ENCODE measurements at places on chromosomes 5 and 9.

GRCh38 chr9:137556069-137556838, 4.6 kb downstream of the MRPL41 start:
- no peak for DNase-seq

GRCh38 chr5:157252711-157253465, 13.0 kb upstream of the CYFIP2 start:
- no peak for DNase-seq

- DNase-seq = no peak
These were observed 3.5 kb downstream of the DBN1 start for GRCh38 chr5:177469750-177470525.

DNA sequence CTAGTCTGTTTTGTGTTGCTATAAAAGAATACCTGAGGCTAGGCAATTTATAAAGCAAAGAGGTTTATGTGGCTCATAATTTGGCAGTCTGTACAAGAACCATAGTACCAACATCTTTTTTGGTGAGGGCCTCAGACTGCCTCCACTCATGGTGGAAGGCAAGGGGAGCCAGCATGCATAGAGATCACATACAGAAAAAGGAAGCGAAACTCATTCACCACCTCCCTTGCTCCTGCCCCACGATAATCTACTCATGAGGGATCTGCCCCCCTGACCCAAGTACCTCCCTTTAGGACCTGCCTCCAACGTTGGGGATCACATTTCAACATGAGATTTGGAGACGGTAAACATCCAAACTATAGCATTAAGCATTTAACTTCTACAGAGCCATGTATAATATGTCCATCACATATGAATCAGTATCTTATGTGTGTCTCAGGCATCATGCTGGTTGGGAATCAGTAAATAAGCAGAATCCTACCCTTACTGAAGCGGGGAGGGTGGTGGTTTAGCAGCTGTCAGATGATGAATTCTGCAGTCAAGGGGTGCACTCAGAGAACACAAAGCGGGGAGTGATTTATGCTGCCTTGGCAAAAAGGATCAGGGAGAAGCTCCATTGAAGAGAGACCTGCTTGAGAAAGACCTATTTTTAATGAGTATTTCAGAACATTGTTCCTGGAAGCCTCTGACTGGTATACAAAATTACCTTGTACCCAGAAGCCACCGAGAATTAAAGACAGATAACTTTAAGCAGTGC, 34.8 kb downstream of the HMGXB3 start:
- no peak for DNase-seq

DNA sequence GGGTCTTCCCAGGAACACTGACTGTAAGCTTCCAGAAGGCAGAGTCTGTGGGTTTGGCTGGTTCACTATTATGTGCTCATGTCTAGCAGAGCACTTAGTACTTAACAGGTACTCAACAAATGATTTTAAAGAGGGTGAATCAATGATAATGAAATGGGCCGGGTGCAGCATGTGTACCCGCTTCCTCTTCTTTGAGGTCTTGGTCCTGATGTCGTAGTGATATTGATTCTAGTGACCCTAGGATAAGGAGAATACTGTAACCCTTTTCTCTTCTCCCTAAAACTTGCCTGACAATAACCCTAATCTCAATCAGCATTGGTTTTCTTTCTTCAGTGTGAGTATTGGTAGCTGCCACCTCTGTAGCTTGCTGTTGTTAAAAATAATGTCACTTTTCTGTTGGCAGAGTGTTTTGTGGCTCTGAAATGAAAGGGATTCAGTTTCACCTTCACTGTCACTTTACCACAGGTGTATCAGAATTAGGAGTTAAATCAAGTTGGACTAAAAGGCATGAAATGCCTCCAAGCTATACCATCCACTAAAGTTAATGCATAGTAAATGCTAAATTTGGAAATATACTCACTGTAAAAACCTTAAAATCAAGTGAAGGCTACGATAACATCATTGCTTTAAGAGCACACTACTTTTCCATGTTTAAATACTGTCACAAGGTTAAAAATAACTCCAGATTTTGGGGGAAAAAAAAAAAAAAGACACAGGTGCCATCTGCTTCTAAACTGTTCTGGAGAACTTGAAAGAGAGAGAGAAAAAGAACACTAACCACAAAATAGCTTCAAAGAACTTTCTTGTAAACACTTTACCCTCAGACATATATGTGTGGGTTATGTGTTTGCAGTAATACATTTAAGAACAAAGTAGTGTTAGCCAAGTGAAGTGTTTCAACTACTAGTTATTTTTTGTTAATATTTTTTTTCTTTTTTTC, 6.0 kb downstream of the CAMK4 start:
- DNase-seq = no peak

- peak; percentile 59 for DNase-seq
These were observed 141.8 kb downstream of the YIPF5 start for GRCh38 chr5:144028636-144029035.
